ENCODE measurements at places on chromosomes 2 and 18. TPM values are rescaled to one million over a fixed set of nuclear protein-coding genes. Genes with fewer than 3 reads are reported as not detected.

The SMYD5 gene
- 16.2 TPM for total RNA-seq

- H3K27ac ChIP-seq = no peak overlapping the region
- H3K36me3 ChIP-seq = no peaks in the 10 kb centered on the region
- H3K4me1 ChIP-seq = no peaks in the 10 kb centered on the region
- DNase-seq = no peak
Observed at GRCh38 chr2:101502095-101502494, 27.2 kb upstream of the RFX8 start.

DNA sequence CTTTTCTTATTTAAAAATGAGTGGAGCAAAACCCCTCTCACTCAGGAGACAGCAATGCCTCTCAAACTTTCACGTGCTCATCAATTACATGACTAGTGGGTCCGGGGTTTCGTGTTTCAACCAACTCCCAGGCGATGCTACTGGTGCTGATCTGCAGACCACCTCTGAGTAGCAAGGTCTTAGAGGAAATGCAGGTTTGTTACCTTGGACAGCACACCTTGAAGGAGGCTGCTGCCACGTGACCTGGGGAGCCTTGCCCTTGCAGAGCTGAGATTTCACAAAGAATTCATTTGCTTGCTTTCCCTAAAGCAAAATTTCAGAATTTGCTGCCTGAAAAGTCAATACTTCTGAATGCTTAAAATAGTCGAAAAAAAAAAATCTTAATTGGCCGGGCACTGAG lies 32.4 kb downstream of the SMIM21 start:
- no peaks in the 10 kb centered on the region for H3K36me3 ChIP-seq
- peaks cover 6% of the 10 kb centered on the region for H3K4me1 ChIP-seq
- H3K27ac ChIP-seq = no peak overlapping the region

DNA sequence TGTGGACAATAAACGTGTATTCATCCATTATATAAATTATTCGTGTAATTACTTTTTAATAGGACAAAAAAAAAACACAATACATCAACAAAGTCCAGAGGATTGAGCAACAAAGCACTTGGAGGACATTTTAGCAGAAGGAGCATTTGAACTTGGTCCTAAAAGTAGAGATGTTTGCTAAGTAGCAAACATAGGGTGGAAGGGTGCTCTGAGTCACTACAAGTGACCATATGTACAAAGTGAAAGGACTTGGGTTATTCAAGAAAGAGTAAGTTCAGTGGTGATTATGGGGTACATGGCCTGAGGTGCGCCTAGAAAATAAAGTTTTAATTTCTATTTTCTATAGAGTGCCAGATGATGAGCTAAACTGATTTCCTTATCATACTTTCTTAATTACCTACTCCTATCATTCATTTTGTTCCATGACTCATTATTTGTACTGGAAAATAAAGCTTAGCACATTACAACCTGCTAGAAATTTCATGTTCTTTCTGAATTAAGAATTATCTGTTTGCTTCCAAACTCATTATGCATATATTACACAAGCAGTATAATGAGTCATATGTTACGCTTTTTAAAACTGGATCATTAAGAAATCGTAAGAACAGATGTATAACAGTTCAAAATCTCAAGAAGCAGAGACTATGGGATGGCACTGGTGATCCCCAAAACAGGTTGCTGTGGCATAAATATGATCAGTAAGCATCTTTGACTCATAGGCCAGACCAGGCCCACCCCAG lies 13.1 kb upstream of the PPP1R1C start:
- H3K27ac ChIP-seq = no peak overlapping the region
- no peaks in the 10 kb centered on the region for H3K36me3 ChIP-seq
- no peaks in the 10 kb centered on the region for H3K27me3 ChIP-seq
- no peak for DNase-seq

All from thyroid gland (tissue), 4 donors.